ENCODE measurements at places on chromosomes 4 and X. TPM values are rescaled to one million over a fixed set of nuclear protein-coding genes. Genes with fewer than 3 reads are reported as not detected.

DNA sequence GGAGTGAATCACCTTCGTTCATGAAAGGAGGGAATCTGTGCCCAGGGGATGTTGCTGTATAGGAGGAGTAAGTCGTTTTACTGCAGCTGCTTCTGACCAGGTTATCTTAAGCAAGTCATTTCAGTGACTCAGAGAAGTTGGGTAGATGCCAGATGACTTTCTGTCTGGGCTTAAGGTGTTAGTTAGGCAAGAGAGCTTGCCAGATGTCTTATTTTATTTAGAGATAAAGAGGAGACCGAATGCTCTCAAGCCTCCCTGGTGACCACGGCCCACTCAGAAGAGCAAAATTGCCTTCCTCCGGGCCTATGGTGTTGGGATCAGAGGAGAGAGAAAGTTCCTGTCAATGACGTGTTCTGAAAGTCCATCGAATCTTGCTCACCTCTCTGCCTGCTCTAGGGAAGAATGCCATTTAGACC lies 16.3 kb upstream of the ZNF827 start:
- DNase-seq: no peak

DNA sequence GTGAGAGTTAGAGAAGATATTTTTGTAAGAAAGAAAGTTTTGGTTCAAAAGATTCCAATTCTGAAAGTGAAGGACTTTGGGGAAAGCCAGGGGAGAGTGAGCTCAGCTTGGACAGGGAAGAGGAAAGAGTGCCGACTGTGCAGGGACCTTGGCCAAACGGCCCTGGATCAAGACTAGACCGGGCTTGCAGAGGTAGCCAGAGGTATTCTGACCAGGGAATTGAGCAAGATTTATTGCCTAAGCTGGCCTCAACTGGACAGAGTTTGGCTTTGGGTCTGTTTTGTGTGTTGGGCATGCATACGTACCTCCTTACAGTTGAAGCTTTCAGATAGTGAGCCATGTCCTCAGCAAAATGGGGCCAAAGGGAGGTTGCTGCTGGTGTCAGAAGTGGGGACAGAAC lies 11.6 kb downstream of the PLAC1 start:
- DNase-seq: no peak

DNA sequence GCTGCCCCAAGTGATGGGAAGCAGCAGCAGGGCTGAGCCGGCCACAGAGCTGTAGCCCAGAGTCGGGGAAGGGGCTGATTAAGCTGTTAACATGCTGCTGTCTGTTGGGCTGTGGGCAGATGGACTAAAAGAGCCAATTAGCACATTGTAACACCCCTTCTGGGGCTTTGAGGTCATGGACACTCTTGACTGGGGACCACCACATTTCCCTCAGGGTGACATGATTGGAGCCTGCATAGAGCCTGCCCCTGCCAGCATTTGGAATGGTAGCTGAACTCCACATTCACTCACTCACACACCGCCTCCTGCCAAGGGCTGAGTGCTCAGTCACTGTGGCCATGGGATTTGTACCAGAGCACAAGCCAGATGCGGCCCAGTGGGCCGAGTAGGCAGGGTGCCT lies 646.9 kb downstream of the FAT4 start:
- no peak for DNase-seq

- no peak for DNase-seq
These were observed 1300.5 kb downstream of the ARAP2 start for GRCh38 chr4:34943741-34944386.

- no peak for DNase-seq
These were observed 544.7 kb upstream of the NDST4 start for GRCh38 chr4:115657991-115658650.

- no peak for DNase-seq
These were observed 32.1 kb downstream of the TMEM131L start for GRCh38 chr4:153497988-153498967.

DNA sequence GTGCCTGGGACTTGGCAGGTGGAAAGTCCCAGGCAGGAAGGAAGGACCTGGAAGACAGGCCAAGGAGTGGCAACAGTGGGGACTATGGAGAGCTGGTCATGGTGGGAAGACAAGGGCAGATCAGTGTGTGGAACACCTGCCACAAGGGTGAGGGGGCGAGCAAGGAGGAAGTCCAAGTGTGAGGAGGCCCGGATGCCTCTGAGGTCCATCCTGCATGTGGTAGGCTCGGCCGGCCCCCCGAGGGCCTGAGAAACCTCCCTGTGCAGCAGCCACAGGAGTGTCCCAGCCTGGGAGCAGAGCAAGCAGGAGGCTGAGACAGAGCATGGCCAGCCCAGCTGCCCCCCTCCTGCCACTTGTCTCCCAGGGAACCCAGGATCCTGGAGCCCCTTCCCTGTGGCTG lies 40.5 kb upstream of the PSAPL1 start:
- no peak for DNase-seq

DNA sequence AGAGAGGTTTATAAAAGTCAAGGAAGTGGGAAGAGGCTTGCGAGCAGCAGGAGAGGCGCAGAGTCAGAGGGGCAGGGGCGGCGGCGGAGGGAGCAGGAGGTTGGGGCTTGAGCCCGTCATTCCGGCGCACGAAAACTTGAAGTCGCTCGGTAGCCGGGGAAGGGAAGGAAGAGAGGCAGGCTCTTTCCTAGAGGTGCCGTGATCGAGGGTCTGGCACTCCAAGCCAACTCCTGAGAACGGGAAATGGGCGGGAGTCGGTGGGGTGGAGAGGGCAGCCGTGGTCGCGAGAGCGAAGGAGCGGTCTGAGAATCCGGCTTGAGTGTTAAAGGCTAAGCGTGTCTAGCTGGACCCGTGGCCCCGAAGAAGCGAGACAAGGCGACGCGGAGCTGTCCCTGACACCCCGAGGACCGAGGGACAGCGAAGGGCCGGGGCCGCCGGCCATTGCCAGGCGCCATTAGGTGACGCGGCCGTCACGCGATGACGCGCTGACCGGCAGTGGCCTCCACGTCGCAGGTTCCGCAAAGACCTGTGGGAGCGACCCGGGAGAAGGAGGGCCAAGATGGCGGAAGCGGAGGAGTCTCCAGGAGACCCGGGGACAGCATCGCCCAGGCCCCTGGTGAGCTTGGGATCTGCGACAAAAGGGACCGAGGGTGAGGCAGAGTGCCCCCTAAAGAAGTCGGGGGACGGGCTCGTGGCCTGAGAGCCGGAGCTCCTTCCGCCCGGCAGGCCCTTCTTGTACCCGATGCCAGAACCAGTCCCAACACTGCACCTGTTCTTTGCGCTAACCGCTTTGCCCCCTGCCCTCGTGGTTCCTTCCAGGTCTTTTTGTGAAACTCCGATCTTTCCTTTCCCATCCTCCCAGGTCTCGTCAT lies at the start of gene YIPF6:
YIPF6 (plus strand) TSS at position 544 of the 872 bp plus-strand sequence; CDS start at position 560, 16 bp downstream.
- DNase-seq: peak; percentile 91

GRCh38 chrX:133880032-133880443 lies 105.4 kb downstream of the GPC3 start:
- DNase-seq: no peak

GRCh38 chr4:108139089-108139488 lies 29.6 kb downstream of the LEF1 start:
- no peak for DNase-seq

DNA sequence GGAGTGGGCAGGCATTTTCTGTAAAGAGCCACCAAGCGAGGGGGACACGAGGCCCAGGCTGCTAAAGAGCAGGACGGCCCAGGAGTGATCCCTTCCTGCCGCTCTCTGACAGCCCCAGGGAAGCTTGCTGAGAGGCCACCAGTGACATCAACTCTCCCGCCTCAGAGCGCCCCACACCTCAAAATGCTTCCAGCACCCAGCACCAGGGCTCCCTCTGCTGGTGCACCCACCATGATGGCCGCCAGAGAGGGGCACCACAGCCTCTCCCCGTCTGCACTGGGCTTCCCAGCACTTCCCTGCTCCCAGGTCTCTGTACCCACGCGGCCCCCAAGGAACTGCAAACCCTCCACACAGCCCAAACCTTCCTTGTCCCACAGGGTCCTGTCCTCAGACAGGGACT lies 40.4 kb downstream of the GAK start:
- no peak for DNase-seq

The MAGEA4 gene
- total RNA-seq: not detected

The OPRPN gene
- total RNA-seq: not detected

The RIPPLY1 gene
- total RNA-seq: not detected

The EFHC2 gene
- 0.84 TPM for total RNA-seq

The SSX3 gene
- not detected for total RNA-seq

The SPANXN3 gene
- total RNA-seq: not detected

The RHOXF1 gene
- total RNA-seq: not detected

The HTR2C gene
- not detected for total RNA-seq

The PNMA3 gene
- 0.57 TPM for total RNA-seq

The MAMLD1 gene
- total RNA-seq: 7.9 TPM

The TRIM61 gene
- 0.81 TPM for total RNA-seq
